ENCODE measurements at places on chromosomes 3 and 15.

GRCh38 chr3:31960793-31961431, 20.1 kb downstream of the OSBPL10 start:
- DNase-seq, result no peak

GRCh38 chr3:102089239-102089638, 239.9 kb downstream of the NFKBIZ start:
- no peak for DNase-seq

GRCh38 chr3:182784542-182784941, 8.8 kb upstream of the ATP11B start:
- DNase-seq, result no peak

DNA sequence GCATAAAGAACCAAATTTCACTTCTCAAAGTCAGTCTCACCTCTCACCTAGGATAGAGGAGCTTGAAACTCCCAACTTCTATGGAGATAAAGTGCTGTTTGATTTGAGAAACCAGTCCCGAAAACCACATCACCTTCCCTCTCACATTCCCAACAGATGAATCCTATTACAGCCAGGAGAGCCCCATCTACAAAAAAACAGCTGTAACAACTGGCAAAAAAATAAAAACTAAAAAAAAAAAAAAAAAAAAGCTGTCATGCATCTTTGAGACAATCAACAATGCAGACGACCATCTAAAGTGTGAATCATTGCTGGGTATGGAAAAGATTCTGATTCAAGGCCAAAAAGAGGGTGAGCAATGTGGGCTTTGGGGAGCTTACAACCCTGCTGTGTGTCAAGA, 23.8 kb downstream of the HOMER2 start:
- DNase-seq, result no peak

- DNase-seq, result no peak
Measured at GRCh38 chr3:171184372-171184771, 157.9 kb upstream of the SLC2A2 start.

DNA sequence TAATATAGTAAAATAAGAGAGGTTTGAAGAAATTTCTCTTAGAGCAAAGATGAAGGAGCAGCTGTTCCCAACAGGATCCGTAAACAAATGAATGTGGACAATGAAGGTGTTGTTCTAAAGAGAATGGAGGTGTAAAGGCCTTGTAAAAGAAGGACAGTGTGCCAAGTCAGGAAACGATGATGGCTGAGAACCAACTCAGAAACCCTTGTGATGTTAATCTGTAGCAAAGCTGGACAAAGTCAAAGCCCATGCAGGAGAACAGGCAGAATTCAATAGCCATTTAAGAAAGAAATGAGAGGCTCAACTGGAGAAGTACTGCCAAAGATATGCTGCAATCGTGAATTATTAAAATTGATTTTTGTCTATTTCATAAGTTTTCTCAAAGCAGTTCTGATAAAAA, 192.2 kb downstream of the MBNL1 start:
- no peak for DNase-seq

- DNase-seq, result no peak
Measured at GRCh38 chr15:50112488-50113186, 6.4 kb downstream of the ATP8B4 start.

DNA sequence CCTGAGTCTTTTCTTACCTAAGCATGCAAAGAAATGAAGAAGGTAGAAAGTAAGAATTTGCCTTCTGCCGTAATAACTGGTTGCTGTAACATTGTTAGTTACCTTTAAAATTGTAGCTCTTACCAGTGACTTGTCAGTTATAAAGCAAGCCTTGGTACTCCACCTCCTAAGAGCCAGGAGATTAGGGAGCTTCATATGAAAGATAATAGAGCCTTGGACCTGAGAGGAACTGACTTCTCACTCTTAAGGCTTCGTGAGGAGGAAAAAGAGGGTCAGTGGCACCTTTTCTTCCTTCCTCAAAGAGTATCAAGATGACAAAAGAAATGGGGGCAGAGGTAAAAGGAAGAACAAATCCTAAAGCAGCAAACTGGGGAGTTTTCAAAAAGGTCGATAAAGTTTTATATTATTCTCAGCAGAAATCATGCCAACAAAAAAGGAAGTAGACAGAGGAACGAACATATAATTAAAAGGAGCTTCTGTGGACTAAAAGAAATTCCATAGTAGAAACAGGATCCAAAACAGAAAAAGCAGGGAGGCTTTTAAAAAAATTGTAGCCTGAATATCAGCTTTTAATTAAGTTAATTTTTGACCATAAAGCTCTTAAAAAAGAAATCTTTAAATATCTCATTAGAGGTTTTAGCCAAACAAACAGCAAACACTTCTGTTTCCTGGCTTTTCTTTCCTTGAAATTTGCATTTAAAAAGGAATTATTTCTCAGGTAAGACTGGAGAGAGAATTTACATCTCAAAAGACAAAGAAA, 847.1 kb upstream of the ALCAM start:
- no peak for DNase-seq

GRCh38 chr3:124824286-124824915, 62.8 kb downstream of the ITGB5 start:
- DNase-seq, result no peak

DNA sequence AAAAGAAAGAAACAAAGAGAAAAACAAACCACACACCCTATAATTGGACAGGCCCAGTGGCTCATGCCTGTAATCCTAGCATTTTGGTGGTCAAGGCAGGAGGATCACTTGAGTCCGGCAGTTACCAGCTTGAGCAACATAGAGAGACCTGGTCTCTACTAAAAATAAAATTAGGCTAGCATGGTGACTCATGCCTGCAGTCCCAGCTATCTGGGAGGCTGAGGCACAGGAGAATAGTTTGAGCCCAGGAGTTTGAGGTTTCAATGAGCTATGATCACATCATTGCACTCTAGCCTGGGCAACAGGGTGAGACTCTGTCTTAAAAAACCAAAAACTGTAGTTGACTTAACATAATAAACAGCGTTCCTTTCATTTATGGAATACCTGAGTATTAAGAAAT, 72.3 kb upstream of the ST3GAL6 start:
- no peak for DNase-seq

DNA sequence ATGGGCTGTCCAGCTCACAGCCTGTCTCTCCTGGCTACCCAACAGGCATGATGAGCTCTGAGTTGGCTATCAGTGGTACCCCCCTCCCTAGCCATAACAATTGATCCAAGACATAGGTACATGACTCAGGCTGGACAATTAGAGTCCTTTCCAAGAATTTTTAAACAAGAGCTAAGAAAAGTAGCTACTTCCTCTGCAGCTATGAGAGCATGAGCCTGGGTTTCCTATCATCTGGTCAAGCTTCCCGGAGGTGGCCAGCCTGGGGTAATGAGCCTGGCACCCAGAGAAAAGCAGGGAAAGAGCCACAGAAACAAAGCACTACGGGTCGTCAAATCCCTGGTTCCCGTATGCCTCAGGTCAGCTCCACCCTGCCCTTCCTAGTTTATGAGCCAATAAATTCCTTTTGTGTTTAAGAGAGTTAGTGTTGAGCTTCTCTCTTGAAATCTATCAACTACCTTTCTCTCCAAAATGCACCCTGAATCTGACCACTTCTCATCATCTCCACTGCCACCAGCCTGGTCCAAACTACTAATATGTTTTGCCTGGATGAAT, 2.3 kb upstream of the SLC51B start:
- DNase-seq, result no peak

DNA sequence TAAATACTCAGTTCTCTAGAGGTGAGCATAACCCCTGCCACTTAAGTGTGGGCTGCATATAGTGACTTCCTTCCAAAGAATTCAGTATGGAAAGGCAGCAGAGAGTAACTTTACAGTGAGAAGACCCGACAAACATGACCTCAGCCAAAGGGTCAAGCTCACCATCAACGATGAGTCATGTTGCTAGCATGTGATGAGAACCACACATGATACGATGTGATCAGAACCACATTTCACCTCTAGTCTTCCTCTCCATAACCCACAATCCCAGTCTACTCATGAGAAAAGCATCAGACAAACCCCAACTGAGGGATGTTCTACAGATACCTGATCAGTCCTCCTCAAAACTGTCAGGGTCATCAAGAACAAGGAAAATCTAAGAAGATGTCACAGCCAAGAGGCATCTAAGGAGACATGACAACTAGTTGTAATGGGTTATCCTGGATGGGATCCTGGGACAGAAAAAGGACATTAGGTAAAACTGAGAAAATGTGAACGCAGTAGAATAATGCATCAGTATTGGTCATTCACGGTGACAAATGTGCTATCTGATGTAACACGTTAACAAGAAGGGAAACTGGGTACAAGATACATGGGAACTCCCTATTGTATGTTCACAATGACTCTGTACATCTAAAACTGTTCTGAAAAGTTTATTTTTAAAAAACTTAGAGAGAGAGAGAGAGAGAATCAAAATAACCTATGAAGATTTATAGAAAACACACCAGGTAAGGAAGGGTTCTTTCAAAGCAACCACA, 28.3 kb downstream of the SEC61A1 start:
- no peak for DNase-seq

DNA sequence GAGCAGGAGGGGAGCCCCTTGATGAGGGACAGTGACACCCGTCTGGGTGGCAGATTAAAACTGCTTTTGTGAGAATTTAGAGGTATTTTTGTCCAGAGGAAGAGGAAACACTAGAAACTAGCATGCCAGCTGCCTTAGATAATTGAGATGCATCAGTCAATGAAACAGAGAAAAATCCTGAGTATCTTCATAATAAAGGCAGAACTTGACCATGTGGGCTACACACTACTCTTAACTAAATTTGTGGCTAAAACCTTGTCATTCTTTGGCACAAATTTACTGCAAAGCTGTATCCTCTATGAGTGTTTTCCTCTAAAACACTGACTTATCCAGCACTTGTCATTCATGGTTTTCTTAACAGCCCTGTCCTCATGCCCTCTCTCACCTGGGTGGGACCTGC, 259.7 kb upstream of the TPM1 start:
- no peak for DNase-seq

DNA sequence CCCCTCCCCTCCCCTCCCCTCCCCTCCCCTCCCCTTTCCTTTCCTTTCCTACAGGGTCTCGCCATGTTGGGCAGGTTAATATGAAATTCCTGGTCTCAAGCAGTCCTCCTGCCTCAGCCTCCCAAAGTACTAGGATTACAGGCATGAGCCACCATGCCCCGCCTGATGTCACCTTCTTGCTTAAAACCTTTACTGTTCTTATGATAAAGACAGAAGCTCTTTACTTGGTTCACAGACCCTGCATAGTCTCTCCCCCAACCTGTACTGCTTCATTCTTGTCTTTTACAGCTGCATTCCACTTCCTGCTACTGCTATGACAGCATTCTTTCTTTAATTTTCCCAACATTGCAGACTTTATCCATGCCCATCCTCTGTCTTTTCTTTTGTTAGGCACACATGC, 20.8 kb downstream of the MED12L start:
- DNase-seq, result no peak

- no peak for DNase-seq
Measured at GRCh38 chr15:82830427-82831173, 21.2 kb downstream of the WHAMM start.

DNA sequence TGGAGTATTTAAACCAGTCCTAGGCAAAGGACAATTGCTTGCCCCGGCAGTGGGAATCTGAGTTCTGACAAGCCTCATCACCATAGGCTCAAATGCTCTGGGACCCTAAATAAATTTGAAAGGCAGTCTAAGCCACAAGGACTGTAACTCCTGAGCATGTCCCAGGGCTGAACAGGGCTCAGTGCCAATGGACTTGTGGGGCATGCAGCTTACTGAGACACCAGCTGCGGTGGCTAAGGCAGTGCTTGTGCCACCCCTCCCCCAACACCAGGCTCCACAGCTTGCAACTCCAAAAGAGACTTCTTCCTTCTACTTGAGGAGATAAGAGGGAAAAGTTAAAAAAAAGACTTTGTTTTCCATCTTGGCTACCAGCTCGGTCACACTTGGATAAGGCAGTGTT, 289.7 kb upstream of the DCBLD2 start:
- DNase-seq, result no peak

GRCh38 chr3:183987000-183987600, 30.6 kb downstream of the ABCC5 start:
- DNase-seq, result no peak
